ENCODE measurements at places on chromosomes 11 and 22.
A peak's percentile ranks its signal among the peaks of the same experiment; 100 is the strongest.

- no peak for DNase-seq
Measured at GRCh38 chr11:4025248-4025966, 69.2 kb upstream of the RRM1 start.

GRCh38 chr11:98296091-98296880 is 724.5 kb upstream of the CNTN5 start:
- DNase-seq, result no peak

DNA sequence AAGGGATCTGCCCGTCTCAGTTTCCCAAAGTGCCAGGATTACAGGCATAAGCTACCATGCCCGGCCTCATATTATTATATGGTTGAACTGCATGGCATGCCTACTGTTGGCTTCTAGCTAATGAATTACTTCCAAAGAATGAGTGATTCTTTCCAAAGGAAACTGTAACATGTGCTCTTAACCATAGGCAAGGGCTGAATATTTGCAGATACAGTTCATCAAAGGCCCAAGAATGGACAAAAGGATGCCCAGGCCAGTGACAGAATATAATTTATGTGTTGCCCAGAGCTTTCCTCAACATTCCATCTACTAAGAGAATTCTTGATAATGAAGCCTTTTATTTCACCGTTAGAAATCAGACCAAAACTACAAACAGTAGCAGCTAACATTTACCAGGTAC is 27.0 kb upstream of the CCDC89 start:
- DNase-seq, result no peak

- DNase-seq, result no peak
Measured at GRCh38 chr11:82675838-82676237, 57.8 kb downstream of the FAM181B start.

DNA sequence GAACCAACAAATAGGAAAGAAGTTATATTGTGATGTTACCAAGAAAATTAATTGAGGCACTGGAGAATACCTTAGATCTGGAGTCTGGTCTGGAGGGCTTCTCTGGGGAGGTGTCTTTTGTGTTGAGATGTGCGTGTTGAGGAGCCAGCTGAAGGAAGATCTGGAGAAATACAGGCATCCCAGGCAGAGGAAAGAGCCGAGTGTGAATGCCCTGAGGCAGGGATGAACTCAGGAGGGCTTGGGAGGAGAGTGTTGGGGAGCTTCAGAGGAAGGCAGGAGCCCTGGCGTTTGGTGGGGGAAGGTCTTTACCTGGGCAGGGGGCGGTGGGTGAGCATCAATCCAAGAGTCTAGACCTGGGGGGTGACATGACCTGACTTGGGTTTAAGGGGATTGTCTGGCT is 13.1 kb downstream of the SYNGR1 start:
- peak; percentile 38 for DNase-seq

DNA sequence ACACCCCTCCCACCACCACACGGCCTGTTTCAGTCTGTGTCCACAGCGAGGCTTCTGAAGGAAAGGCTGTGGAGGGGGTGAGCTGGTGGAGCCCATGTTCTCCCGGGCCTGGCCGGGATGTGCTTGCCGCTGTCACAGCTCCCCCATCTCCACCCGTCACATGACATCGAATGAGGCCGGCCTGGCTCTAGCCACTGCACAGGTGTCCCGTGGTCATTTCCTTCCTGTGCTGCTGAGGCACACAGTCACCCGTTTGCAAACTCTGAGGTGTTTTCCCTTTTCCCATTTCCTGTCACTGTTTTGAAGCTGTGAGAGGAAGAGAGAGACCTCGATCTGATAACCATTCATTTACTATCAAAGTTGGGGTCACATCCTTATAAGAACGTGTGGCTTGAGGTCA is 55.7 kb upstream of the CLDN5 start:
- no peak for DNase-seq

GRCh38 chr11:16960250-16960649 is 54.0 kb downstream of the PLEKHA7 start:
- no peak for DNase-seq

DNA sequence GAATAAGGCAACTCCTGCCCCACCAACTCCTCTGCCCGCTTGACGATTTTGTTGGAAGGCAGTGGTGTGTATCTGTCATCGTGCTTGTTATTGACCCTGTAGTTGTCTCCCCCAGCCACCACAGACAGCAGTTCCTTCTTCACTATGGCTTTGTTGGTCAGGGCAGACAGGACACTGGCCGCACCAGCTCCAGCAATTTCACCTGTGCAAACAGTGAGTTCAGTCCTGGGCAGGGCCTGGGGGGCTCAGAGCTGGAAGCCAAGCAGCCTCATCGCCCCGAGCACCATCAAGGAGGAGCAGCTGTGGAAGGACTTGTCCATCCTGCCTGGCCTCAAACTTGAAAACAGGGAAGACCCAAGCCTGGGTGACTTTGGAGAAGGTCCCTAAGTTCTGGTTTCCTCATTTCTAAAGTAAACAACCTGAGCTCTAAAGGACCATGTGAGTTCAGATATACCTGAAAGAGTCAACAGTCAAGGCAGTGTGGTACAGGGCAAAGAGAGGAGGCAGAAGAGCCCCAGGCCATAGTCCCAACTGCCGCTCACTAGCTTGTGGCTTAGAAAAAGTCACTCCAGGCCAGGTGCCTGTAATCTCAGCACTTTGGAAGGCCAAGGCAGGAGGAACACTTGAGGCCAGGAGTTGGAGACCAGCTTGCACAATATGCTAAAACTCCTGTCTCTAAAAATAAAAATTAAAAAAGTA is 4.6 kb downstream of the PLAAT2 start:
- no peak for DNase-seq

GRCh38 chr11:130318031-130318673 is 3.4 kb upstream of the ZBTB44 start:
- DNase-seq, result no peak

- no peak for DNase-seq
Measured at GRCh38 chr11:65585396-65586246, 9.8 kb downstream of the EHBP1L1 start.

DNA sequence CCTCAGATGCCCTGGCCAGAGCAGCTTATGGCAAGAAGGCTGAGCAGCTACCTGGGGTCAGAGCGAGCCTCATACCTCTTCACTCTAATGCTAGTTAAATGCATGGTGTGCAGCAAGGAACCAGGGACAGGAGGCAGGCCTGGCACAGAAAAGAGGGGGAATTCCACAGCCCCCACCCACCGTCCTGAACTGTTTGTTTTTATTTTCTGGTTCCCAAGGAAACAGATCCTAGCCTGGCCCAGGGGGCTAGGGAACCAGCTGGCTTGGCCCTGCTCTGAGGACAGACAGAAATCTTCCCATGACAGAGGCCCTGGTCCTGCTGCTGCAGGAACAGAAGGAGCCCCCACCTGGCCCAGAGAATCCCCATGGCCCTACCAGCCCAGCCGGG is 40.4 kb downstream of the SLCO2B1 start:
- DNase-seq, result no peak

DNA sequence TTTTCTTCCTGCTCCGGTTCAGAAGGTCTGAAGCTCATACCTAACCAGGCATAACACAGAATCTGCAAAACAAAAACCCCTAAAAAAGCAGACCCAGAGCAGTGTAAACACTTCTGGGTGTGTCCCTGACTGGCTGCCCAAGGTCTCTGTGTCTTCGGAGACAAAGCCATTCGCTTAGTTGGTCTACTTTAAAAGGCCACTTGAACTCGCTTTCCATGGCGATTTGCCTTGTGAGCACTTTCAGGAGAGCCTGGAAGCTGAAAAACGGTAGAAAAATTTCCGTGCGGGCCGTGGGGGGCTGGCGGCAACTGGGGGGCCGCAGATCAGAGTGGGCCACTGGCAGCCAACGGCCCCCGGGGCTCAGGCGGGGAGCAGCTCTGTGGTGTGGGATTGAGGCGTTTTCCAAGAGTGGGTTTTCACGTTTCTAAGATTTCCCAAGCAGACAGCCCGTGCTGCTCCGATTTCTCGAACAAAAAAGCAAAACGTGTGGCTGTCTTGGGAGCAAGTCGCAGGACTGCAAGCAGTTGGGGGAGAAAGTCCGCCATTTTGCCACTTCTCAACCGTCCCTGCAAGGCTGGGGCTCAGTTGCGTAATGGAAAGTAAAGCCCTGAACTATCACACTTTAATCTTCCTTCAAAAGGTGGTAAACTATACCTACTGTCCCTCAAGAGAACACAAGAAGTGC is 661 bp upstream of the MALAT1 start:
- DNase-seq, result peak; percentile 69

DNA sequence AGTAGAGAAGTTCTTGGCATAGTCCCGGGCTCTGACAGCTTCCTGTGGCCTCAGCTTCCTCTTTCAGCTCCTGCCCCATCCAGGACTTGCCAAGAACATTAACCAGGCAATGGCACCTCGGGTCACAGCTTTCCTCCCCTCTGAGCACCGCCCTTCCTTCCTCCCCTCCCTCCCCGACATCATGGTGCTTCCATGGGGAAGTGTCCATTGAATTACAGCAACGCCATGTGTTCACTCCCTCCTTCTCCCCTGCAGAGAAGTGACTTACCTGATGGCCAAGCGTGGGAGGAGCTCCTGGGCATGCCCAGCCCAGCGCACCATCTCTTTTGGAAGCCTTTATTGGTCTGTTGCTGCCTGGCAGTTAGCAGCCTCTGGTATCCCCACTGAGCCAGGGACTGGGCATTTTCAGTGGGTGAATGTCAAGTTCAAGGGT is 25.8 kb upstream of the DAGLA start:
- no peak for DNase-seq

DNA sequence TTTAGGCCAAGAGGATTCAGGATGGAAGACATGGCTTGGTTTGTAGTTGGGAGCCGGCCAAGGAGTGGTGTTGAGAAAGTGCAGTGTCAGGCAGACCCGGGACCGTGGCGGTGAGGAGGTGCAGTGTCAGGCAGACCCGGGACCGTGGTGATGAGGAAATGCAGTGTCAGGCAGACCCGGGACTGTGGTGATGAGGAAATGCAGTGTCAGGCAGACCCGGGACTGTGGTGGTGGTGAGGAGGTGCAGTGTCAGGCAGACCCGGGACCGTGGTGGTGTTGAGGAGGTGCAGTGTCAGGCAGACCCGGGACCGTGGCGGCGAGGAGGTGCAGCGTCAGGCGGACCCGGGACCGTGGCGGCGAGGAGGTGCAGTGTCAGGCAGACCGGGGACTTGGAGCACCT is 59.7 kb downstream of the LRP5 start:
- DNase-seq, result no peak

DNA sequence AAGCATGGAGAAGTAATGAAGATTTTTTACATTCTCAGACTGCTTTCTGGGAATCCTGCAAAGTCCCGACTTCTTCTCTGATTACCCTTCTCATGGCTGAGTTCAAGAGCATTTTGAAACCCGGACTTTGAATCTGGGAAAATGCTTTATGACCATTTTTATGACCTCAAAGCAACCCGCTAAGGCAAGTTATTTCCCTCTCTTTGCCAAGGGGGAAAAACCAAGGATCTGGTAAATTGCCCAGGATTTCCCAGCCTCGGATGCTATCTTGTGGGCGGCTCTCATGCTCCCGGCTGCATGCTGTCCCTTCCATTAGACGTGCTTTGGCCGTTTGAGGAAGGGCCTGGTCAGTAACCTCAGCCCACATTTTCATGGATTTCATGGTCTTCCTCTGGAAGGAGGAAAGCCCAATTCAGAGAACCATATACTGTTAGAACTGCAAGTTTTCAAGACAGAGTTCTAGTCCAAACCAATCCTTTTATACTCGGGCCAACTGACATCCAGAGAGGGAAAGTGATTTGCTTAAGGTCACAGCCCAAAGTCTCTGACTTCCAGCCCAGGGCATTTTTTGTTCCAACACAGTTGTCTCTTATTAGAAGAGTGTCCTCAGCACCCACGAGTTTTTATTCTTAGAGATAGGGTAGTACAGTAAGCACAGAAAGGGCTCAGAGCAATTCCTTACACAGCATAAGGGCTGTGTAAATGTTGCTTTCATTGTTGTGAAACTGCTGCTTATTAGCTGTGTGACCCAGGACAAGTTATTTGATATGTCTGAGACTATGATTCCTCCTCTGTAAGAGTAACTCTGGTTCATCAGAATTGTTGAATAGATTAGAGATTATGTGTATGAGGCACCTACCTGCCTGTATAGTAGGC is 77.4 kb downstream of the NAV2 start:
- DNase-seq, result no peak

DNA sequence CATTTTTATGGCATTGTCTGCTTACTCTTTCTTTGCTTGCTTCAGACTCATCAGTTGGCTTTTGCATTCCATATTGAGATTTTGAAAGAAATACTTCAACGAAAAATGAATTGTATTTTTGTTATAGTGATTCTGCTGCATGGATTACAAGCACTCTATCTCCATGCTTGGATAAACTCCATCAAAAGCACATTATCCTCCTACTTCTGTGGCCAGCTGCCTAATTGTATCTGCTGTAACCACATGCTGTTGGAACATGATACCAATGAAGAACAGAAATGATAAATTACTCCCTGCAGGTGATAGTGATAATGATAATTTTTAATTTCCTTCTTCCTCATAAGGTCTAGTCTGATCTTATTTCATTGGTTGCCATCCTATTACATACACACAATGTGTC is 100.8 kb downstream of the PRMT3 start:
- no peak for DNase-seq

DNA sequence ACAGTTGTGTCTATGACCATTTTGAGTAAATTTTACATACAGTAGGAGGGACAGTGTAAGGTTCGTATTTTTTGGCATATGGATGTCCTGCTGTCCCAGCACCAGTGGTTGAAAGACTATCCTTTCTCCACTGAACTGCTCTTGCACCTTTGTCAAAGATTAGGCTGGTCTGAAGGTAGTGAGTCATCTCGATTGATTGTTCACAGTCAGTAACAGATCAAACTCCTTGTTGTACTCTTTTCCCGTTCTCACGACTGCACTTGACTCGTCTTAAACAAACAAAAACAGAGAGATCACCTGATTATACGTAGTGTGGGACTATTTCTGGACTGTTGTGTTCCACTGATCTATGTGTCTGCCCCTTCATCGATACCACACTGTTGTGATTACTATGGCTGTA is 77.1 kb downstream of the DGCR2 start:
- no peak for DNase-seq
